Fibroblast of lung (primary cell): ENCODE measurements at places on chromosomes 2 and 18. TPM values are rescaled to one million over a fixed set of nuclear protein-coding genes. Genes with fewer than 3 reads are reported as not detected.

The PRR30 gene
- total RNA-seq, result not detected in 2 replicates

GRCh38 chr2:24404491-24404921 lies 44.2 kb upstream of the ITSN2 start:
- DNase-seq, result peak; percentile 76

GRCh38 chr18:65343571-65343970 lies 407.2 kb upstream of the CDH7 start:
- DNase-seq, result no peak

DNA sequence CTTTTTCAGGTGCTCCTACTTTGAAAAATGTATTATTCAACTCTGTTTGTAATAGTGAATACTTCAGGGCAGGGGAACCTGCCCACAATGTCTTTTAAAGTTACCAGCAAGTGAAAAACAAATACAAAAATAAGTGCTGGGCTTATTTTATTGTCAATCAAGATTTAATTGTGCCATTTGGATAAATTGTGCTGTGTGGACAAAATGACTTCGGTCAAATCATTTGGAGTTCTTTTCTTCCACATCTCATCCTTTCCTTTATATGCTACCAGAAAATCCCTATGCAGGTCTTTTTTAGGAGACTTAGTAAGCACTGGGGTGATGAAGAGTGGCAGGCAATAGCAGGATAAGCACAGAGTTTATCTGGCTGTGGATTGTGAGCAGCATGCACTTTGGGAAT lies 63.9 kb downstream of the NYAP2 start:
- no peak for DNase-seq

The NYAP2 gene
- total RNA-seq, result under 0.01 TPM in 1 of 2 replicates, not detected in the other

The IGFBP5 gene
- total RNA-seq, result 783 and 1,100 TPM in 2 replicates

DNA sequence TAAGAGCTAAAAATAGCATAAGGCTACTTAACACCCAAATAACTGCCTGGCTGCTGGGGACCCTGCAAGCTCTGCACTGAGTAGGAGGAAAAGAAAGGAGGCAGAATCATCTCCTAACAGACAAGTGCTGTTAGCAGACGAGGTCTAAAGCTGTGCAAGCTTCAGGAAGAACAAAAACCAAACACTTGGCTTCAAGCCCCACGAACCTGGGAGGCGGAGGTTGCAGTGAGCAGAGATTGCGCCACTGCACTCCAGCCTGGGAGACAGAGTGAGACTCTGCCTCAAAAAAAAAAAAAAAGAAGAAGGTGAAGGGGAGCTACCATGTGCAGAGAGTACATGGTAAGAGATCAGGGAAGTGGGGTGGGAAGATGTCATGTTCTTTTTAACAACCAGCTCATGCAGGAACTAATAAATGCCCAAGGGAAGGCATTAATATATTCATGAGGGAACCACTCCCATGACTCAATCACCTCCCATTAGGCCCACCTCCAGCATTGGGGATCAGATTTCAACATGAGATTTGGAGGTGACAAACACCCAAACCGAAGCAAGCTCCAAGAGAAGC lies 28.8 kb upstream of the INO80C start:
- DNase-seq, result no peak

The FEV gene
- total RNA-seq, result not detected in 2 replicates

- no peak for DNase-seq
Observed at GRCh38 chr2:29000956-29001355, 19.9 kb downstream of the TOGARAM2 start.

GRCh38 chr2:149877074-149877473 lies 289.5 kb upstream of the MMADHC start:
- no peak for DNase-seq

The SLC5A7 gene
- total RNA-seq, result not detected in 2 replicates

The USP40 gene
- total RNA-seq, result 34.9 and 40.6 TPM in 2 replicates

The SFTPB gene
- not detected in 2 replicates for total RNA-seq

GRCh38 chr2:138423198-138423597 lies 78.4 kb upstream of the SPOPL start:
- DNase-seq, result no peak

The TTLL4 gene
- 5.9 and 9.4 TPM in 2 replicates for total RNA-seq

GRCh38 chr2:237060534-237061312 lies 25.0 kb upstream of the COPS8 start:
- peak; percentile 82 for DNase-seq

DNA sequence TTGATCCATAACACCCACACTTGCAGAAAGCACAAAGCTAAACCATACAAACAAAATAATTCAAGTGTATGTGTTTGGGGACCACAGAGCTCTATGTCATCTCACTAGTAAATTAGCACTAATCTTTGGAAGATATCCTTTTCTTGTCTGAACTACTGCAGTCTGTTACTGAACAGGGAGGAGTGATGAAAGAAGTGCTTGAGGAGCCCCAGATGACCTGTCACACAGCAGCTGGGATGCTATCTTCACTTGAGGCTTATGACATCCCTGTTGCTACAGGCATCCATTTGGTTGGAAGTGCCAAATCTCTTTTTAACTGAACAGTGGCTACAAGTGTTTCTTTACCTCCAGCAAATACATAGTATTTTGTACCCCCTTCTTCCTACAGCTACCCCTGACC lies 386.3 kb upstream of the CHAC2 start:
- DNase-seq, result no peak

DNA sequence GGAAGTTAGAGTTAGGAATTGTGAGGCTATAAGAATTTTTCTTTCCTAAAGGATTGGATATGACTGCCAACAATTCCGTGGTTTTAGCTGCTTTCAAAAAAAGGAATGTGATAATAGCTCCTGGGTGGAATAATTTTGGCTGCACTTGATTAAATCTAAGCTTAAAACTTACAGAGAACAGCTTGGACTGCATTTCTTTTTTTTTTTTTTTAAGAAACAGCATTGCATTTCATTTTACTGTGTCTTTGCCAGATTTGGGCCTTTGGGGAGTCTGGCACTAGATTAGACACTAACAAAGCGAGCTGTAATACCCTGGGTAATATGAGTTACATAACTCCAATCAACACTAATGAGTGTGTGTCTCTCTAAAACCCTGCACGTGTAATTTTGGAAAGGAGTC lies 37.8 kb upstream of the ZNF397 start:
- peak; percentile 84 for DNase-seq
